NCI-H510A treated with DMSO at 0.1 percent for 48 hours (cell line): ENCODE measurements at places on chromosomes 2 and 18.
A peak's percentile ranks its signal among the peaks of the same experiment; 100 is the strongest.

DNA sequence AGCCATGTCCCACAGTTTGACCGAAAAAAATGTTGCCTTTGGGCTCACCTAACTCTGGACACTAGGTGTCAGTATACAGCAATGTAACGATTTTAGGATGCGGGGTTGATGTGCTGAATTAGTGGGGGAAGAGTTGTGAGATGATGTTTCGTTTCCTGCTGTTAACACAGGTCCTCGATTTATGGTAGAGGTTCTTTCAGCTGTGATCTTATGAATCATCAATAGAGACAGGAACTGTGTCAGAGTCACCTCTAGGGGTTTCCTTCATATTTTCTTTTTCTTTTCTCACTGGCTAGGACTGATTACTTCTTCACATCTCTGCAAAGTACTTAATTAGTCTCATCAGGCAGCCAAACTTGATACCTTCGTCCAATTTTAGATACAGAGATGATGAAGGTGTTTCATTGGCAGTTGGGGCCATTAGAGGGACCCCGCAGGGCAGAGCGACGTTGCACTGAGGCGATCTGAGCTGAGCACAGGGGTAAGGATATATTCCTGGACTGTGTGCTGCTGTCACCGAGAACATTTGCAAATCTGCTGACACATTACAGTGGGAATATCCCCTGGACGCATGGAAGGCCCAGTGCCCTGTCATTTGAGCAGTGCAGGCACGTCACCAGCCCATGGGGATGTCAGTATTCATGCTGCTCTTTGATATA is 10.2 kb upstream of the MMADHC start:
- peak; percentile 51 for DNase-seq

DNA sequence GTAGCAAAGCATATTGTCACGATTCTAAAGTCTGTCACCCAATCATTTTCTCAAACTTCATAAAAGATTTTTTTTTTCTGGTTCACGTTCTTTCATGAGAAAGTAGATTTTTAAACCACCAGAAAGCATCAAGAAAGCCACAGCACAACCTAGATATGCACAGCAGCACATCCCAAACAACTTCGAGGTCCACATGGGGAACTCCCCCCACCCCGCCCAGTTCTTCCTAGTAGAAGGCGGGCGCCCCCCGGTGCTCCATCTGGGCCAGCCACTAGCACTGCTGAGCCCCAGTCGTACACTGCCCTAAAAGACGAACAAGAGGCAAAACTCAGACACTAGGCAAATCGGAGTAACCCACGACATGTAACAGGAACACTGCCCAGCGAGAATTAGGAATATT is 15.5 kb downstream of the HDLBP start:
- no peak for DNase-seq

GRCh38 chr18:25341831-25342230 is 10.1 kb downstream of the ZNF521 start:
- DNase-seq: no peak

DNA sequence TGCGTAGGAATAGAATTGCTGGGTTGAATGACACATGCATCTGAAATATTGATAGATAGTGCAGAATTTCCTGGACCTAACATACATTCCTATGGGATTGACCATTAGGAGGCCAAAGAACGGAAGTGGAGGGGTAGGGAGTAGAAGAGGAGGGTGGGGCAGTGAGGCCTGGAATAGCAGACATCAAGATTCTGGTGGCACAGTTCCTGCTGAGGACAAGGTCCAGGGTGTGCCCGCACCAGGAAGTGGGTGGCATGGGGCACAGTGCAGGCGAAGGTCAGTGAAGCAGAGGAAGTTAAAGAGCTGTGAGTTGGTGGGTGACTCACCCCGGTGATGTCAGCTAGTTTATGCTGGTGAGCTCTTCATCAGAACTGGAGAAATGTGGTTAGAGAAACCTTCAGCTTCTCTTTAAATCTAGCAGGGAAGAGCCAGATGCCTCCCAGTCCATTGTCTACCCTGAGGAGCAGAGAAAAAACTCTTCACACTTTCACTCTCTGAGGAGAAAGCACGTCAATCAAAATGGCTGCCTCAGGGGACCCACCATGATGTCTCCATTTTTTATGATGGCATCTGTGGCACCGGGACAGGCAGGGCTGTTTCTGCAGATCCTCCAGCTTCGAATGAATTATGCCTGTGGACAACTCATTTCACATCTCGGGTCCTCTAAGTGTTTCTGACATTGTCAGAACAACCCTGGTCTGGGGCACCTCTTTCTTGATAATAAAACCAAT is 55.9 kb upstream of the CTLA4 start:
- no peak for DNase-seq

DNA sequence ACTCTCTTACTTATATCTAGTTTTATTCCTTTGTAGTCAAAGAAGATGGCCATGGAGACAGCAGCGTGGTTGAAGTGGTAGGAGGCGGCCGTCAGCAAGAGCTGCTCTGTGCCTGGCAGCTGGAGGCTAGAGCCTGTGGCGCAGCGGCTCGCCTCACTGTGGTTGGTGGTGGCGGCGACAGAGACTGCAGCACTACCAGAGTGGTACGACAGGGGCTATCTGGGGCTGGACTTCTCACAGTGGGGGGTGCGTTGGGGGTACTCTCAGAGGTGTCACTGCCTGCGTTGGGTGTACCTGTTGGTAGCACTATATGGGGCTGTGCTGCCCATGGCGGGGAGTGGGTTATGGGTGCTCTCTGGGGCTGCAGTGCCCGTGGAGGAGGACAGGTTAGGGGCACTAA is 8.5 kb upstream of the ANKRD62 start:
- no peak for DNase-seq

GRCh38 chr2:191018643-191019119 is 4.7 kb upstream of the STAT1 start:
- DNase-seq: no peak

- DNase-seq: no peak
These were observed 51.9 kb upstream of the FANCL start for GRCh38 chr2:58293056-58293455.

- no peak for DNase-seq
These were observed 130.8 kb downstream of the MAP4K4 start for GRCh38 chr2:101828257-101828656.
